ENCODE measurements at places on chromosomes 5 and 9.

- no peak for DNase-seq
Measured at GRCh38 chr9:103068753-103069152, 73.6 kb downstream of the CYLC2 start.

DNA sequence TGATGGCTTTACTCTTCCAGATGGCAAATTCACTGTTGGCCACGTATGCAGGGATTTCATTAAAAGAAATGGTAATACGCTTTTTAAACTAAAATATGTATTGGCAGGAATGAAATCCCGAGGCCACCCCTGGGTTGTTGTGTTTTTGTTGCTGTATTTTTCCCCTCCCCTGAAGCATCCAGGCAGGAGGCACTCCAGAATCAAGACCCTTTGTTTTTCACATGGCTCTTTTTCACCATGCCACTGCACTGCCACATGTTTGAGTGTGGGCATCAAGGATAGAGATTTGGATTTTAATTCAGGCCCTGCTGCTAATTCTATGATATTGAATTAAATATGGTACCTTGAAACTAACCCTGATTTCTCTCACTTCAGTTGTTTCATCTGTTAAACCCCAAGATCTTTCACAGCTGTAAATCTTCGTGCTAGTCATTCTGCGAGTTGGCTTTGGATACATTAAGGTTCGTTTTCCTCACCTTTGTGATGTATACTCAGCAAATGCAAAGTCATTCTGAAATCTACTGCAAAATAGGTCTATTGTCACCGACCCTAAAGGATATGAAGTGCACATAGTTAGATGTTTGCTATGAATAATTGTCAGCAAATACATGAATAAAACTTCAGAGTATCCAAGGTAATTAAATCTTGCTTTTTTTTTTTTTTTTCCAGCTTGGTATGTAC, 533.4 kb downstream of the PTPRD start:
- DNase-seq: no peak

- DNase-seq: no peak
Measured at GRCh38 chr9:137055385-137056364, 1.8 kb upstream of the ENTPD2 start.

DNA sequence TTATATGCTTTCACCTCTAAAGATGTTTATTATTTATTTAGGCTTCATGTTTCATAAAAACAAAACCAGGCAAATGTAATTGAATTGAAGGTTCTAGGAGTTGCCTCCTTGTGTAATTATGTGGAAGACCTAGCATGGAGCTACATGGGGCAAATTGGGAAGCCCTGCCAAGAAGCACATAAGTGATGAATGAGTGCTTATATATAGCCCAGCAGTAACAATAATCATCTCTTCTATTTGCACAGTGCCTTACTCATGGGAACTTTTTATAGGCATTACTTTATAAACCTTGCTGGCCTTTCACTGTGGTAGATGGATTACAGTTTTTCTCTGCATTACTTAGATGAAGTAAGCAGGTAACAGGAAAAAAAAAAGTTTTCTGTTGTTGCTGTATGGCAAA, 40.0 kb upstream of the GRAMD2B start:
- no peak for DNase-seq

DNA sequence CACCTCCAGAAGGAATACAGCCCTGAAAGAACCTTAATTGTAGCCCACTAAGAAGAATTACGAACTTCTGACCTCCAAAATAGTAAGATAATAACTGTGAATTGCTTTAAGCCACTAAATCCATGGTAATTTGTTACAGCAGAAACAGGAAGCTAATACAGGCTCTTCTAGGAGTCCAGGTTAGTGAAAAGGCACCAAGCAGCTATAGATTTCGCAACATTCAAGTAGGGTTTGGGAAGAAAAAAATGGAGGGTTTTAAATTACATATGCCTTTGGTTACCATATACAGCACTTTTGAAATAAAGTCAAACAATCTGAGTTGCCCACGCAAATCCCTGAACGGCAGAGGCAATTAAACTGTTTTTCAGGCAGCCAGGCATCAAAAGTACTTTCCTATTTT, 1.7 kb upstream of the ACTL7A start:
- no peak for DNase-seq

DNA sequence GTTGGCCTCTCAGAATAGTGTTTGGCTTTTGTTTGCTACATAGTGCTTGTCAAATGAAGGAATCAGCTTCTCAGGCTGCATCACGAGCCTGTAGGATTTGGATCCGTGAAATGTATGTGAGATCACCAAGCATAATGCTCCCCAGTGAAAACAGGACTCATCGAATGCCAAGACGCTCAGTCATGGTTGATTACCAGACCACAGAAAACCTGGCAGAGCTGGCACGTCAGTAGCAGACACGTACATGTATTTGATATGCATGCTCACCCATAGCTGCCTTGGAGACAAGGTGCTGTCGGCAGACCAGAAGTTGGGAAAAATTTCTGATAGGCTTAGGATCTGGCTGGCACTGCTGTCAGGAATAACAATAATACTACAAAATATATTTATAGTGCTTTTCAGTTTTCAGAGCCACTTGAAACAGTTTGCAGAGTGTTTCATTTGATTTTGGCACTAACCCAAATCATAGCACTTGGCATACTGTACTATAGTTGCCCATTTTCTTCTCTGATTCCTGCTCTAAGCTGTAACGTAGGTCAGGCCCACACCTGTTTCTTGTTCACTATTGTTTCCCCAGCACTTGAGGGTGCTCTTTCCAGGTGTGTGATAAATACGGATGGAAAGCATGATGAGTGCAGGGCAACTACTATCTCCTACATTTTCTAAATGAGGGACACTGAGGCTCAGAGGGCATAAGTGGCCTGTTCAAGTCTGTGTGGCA, 226.1 kb downstream of the NR3C1 start:
- DNase-seq: no peak

GRCh38 chr5:135025730-135026644, 8.0 kb downstream of the PITX1 start:
- no peak for DNase-seq

GRCh38 chr9:131692612-131693562, 47.0 kb downstream of the RAPGEF1 start:
- DNase-seq: no peak

- no peak for DNase-seq
Measured at GRCh38 chr5:40428126-40428525, 251.6 kb upstream of the PTGER4 start.

- DNase-seq: no peak
Measured at GRCh38 chr9:20353931-20354652, 268.2 kb downstream of the MLLT3 start.

GRCh38 chr5:6088706-6089105, 289.6 kb downstream of the MED10 start:
- DNase-seq: no peak

DNA sequence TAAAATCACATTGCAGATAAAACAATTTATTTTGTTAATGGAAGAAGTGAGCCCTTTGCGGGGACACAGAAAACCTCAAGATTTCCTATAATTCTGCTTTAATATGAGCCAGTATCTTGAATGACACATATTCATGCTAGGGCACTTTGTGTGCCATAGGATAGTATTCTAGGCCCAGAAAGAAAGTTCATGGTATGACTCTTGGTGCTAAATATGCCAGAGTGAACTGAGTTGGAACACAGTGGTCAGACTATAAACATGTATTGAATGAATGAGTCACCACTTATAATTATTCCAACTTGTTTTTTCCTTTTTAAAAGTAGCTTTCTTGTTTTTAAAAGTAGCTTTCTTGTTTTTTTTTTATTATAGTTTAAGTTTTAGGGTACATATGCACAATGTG, 46.0 kb downstream of the ADAMTS19 start:
- no peak for DNase-seq

DNA sequence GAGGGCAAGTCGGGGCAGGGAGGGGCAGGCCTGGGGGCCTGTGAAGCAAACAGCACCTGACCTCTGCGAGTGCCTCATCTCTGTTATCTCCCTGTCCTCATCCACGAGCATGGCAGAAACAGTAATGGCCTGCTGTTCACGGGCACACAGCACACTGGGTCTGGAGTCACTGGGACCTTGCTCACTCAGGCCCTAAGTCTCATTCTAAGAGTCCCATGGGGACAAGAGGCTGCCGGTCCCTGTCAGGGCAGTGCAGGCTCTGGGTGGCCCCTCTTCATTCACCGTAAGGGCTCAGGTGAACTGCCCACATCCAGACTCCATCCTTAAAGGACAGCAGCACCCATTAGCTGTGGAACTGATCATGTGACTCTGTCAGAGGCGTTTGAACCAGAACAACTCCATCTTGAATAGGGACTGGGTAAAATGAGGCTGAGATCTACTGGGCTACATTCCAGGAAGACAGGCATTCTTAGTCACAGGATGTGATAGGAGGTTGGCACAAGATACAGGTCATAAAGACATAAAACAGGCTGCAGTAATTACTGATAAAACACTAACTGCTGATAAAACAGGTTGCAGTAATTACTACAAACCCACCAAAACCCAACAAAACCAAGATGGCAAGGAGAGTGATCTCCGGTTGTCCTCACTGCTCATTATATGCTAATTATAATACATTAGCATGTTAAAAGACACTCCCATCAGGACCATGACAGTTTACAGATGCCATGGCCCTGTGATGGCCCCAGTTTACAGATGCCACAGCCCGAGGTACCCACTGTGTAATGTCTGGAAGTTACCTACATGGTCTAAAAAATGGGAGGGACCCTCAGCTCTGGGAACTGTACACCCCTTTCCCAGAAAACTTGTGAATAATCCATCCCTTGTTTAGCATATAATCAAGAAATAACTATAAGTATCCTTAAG, 28.7 kb downstream of the BICD2 start:
- no peak for DNase-seq

GRCh38 chr9:136762915-136763648, 1.2 kb downstream of the LCN15 start:
- peak; percentile 24 for DNase-seq

- DNase-seq: no peak
Measured at GRCh38 chr9:131868766-131869165, 128.9 kb upstream of the RAPGEF1 start.

DNA sequence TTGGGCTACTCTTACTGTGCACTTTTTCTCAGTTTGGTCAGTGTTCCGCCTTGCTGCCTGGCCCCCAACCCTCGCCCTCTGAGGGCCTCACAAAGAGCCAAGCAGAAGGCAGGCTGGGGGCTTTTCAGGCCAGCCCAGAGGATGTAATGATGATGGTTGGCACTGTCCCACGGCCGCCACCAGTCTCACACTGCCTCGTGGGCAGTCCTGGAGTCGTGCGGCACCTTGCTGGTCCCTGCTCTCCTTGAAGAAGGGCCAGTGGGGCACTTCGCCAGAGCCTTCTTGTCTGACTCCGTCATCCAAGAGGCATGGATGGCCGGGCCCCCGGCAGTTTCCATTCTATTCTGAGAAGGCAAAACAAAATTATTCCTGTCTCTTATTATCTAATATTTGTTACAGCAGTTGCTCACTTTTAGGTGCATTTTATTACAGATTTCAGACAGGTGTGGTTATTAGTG, 21.0 kb downstream of the TENT4A start:
- DNase-seq: no peak

DNA sequence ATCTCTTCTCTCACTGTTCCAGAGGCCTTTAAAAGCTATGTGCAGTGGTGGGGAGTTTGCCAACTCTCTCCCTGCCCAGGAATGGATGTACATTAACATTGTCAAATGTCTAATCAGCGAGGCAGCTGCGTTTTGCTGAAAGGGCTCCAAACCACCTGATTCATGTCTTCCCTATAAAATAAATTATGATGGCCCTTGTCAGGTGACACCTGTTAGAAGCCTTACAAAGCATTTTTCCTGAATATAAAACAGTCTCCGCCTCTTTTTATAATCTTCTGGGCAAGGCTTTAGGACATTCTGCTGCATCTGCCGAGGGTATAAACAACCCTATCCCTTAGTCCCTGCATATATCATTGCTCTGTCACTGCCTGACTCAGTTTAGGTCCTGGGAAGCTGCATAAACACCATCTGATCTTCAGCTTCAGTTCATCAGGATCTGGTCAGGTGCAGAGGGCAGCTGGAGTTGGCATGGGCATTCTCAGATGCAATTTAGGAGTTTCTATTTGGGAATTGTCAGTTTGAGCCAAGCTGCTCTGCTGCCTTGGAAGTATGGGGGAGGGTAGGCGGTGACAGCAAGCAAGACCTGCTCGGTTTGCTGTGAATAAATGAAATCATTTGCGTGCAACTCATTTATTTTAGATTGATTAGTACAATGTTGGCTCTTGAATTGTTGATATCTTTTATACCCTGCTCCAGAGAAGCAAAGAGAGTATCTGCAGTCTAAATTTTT, 103.5 kb downstream of the ACER2 start:
- DNase-seq: no peak

DNA sequence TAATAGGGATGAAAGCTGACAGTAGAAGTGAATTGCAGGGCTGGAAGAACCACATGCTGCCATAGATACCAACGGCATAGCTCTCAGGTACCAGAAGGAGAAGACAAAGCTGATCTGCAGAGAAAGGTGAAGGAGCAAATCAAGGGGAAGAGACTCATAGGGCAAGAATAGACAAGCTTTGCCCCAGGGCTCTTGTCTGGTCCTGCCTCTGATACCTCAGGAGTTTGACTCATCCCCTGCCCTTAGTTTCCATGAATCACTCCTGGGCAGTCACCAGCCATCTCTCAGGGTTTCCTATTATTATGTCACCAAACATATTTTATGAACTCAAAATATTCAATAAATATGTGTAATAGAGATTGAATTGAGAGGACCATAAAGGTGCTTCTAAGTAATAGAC, 800.9 kb downstream of the DNAH5 start:
- DNase-seq: no peak
